Suppressor macrophage treated with lipopolysaccharide for 1 hour (primary cell): ENCODE measurements at places on chromosomes 12 and 14.

- DNase-seq: no peak
Measured at GRCh38 chr14:32968972-32969544, 30.4 kb downstream of the NPAS3 start.

GRCh38 chr14:98900798-98901197 lies 371.2 kb downstream of the BCL11B start:
- DNase-seq: no peak

GRCh38 chr12:122137229-122137628 lies 36.8 kb downstream of the IL31 start:
- DNase-seq: no peak

DNA sequence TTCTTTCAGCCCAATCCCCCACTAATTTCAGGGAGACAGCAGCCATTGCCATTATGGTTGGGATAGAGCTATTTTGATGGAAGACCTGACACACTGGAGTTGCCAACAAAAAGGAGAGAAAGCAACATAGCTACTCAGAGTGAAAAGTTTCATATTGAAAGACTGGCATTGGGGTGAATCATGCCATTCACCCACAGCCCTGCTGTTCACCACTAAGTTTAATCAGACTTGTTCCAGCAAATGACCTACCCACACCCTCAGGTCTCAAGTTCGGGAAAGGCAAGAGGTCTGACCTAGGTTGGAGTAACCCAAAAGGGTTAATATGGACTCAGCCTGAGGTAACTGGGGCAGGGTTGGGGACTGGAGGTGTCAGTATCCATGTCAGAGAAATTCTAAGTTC lies 169.2 kb downstream of the PAWR start:
- DNase-seq: no peak

- DNase-seq: peak; percentile 61
Measured at GRCh38 chr14:103629503-103630121, 601 bp downstream of the KLC1 start.

GRCh38 chr12:100375038-100375735 lies 18.3 kb downstream of the SLC17A8 start:
- DNase-seq: no peak

- no peak for DNase-seq
Measured at GRCh38 chr14:78985668-78986381, 815.7 kb downstream of the NRXN3 start.
